ENCODE measurements at places on chromosomes 13 and 19. TPM values are rescaled to one million over a fixed set of nuclear protein-coding genes. Genes with fewer than 3 reads are reported as not detected.
A peak's percentile ranks its signal among the peaks of the same experiment; 100 is the strongest.

MEIS3 gene
- 0.16 TPM for total RNA-seq

SRRM5 gene
- 0.30 TPM for total RNA-seq

FGF22 gene
- not detected for total RNA-seq

TUBA3C gene
- not detected for total RNA-seq

DEDD2 gene
- total RNA-seq: 28.1 TPM

KLF1 gene
- total RNA-seq: 0.55 TPM

HIPK4 gene
- not detected for total RNA-seq

SHISA7 gene
- not detected for total RNA-seq

LRRC8E gene
- total RNA-seq: not detected

PCID2 gene
- 63.3 TPM for total RNA-seq

UCHL3 gene
- 56.6 TPM for total RNA-seq

PCSK4 gene
- 0.50 TPM for total RNA-seq

FFAR3 gene
- total RNA-seq: 0.91 TPM

LILRA5 gene
- not detected for total RNA-seq

STARD13 gene
- 0.05 TPM for total RNA-seq

CABP5 gene
- total RNA-seq: not detected

USF2 gene
- total RNA-seq: 130 TPM

CAPN12 gene
- 1.0 TPM for total RNA-seq

DNA sequence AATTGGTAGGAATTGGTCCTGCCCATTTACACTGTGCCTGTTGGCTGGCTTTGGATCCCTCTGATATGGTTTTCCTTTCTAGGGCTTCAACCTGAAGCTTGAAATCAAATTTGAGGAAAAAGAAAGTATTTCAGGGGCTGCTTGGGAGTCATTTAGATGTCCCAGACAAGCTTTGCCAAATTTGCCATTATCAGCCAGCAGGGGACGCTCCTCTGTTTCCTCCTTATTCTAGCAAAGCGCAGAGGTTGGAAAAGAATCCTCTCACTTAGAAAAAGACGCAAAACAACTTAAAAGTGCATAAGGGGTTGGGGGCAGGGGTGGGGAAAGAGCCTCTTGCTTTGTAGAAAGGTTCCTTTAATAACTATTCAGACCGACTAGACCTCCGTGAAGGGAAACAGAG, 1211.1 kb upstream of the PCDH20 start:
- no peak for DNase-seq

- no peak for DNase-seq
Measured at GRCh38 chr13:29840585-29840984, 9.8 kb downstream of the UBL3 start.

DNA sequence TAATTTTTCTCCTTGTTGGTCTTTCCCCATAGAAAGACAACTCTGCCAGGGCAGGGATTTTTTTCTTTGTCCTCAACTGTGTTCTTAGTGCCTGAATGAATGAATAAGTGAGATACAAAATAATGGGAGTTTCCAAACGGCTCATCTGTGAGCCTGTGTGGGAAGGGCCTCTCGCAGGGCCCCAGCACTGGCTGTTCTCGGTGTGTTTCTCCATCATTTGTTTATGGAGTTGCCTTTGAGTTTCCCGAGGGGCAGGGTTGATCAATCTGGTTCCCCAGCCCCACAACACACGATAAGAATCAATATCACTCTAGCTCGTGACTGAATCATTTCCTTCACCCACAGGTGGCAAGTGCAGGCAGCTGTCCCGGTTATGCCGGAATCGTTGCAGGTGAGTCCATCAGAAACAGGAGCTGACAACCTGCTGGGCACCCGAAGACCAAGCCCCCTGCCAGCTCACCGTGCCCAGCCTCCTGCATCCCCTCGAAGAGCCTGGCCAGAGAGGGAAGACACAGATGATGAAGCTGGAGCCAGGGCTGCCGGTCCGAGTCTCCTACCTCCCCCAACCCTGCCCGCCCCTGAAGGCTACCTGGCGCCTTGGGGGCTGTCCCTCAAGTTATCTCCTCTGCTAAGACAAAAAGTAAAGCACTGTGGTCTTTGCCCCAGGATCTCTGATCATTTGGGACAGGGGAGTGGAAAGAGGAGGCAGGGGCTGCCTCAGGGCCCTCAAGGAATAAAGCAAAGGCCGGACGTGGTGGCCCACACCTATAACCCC, 14.9 kb downstream of the FXYD5 start:
- no peak for DNase-seq

- DNase-seq: no peak
Measured at GRCh38 chr19:14516746-14517438, 1.3 kb downstream of the DNAJB1 start.

DNA sequence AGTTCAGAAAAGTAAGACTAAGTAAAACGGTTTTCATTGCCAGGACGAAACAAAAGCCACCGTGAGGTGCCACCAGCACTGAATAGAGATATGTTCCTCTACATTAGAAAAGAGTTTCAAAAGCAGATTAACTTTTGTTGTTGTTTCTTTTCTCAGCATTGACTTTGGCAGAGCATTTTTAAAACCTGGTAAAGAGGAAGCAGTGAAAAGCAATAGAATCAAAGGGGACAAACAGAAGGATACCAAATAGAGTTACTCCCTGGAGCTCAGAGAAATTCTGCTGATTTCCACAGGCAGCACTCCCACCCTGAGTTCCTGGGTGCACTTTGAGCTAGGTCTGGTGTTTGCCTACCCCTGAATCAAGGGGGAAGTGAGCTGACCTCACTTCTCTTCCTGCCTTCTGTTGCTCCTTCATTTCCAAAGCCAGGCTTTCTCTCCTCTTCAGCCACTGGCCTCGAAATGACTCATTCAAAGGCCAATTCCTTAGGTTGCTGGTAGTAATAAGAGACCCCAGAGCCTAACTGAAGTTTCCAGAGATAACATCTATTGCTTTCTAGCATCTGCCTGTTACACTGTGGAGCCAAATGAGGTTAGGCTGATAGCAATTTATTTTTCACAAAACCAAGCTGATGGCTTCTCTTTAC, 11.3 kb upstream of the ERICH6B start:
- DNase-seq: no peak

DNA sequence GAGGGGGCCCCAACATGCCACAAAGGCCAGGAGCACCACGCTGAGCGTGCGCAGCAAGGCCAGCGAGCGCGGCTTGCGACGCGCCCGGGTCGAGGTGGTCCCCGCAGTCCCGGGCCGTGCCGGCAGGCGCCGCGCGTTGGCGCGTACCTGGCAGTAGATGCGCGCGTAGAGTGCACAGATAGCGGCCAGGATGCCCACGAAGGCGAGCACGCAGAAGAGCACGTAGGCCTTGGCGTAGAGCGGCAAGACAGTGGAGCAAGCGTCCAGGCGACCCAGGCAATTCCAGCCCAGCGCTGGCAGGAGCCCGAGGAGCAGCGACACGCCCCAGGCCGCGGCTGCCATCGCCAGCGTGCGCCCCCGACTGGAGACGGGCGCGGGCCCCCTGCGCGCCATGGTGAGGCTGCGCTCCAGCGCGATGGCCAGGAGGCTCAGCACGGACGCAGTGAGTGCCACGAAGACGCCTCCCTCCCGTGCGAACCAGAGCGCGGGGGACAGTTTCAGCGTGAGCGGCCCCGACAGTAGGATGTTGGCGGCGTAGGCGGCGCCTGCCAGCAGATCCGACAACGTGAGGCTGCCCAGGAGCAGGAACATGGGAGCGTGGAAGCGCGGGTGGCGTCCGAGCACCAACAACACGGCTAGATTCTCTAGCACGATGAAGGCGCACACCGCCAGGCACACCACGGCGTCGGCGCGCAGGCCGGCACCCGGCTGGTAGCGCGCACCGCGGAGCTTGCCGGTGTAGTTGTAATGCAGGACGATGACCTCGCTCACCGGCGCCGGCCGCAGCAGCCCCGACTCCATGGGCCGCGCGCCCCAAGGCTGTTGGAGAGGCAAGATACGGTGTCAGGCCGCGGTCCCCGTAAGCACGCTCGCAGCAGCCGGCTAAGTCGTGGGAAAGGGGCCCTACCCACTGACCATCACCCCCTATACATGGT, 2.8 kb downstream of the S1PR5 start:
- peak; percentile 25 for DNase-seq

- no peak for DNase-seq
Measured at GRCh38 chr13:105452895-105453294, 1082.6 kb downstream of the EFNB2 start.

DNA sequence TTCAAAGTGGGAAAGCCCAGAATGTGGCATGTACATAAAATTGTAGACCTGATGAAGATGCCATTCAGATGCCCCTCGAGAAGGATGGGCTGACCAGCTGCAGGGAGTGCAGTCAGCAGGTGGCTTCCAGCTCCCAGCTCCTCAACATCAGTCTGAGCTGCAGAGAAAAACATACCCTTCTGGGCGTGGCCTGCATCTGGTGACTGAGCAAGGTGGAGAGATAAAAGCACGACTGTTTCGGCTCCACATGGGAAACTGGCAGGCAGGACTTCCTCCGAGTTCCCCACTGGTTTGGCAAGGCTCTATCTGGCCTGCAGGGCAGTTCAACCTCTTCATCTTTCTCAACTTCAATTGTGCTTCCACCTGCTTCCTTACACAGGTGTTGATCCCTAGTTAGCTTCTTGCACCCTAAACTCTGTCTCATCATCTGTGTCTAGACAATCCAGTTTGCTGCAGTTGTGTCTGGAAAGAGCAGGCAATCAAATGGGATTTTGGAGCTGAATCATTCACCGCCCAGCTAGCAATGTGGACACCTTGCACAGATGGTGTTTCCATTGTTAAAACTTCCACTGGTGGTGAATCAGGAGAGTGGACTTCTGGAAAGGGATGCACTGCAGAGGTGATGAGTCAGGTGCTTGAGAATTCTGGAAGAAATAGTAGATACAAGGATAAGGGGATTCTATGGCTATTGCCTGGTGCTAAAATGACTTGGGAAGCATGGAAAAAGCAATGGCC, 56.8 kb downstream of the POLR1D start:
- no peak for DNase-seq

GRCh38 chr19:13887018-13887436, 10.1 kb downstream of the NANOS3 start:
- no peak for DNase-seq

GRCh38 chr13:48214519-48215121, 18.4 kb upstream of the ITM2B start:
- DNase-seq: no peak

- no peak for DNase-seq
Measured at GRCh38 chr13:98916403-98916802, 61.5 kb downstream of the DOCK9 start.

DNA sequence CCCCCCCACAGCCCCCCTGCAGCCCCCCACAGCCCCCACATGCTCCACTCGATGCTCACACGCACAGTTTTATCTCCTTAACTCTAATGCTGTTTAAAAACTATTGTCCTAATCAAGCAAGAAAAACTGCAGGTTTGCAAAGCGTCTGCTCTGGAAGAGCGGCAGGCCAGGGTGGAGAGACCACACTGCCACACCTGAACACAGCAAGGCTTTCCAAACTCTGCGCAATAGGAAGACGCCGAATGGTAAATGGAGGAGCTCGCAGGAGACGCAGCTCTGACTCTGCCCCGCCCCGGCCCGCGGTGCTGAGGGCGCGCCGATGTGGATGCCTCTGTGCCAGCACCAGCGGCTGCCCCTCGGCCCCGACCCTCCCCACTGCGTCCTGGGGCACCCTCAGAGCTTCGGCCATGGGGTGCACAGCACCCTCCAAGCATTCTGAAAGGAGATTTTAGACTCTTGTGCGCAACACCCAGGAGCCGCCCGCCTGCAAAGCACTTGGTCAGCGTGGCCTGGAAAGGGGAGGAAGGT, 32.4 kb downstream of the RASA3 start:
- peak; percentile 3 for DNase-seq

GRCh38 chr13:91704398-91704797, 306.0 kb downstream of the GPC5 start:
- DNase-seq: no peak

- no peak for DNase-seq
Measured at GRCh38 chr13:76853481-76853880, 32.7 kb downstream of the KCTD12 start.

DNA sequence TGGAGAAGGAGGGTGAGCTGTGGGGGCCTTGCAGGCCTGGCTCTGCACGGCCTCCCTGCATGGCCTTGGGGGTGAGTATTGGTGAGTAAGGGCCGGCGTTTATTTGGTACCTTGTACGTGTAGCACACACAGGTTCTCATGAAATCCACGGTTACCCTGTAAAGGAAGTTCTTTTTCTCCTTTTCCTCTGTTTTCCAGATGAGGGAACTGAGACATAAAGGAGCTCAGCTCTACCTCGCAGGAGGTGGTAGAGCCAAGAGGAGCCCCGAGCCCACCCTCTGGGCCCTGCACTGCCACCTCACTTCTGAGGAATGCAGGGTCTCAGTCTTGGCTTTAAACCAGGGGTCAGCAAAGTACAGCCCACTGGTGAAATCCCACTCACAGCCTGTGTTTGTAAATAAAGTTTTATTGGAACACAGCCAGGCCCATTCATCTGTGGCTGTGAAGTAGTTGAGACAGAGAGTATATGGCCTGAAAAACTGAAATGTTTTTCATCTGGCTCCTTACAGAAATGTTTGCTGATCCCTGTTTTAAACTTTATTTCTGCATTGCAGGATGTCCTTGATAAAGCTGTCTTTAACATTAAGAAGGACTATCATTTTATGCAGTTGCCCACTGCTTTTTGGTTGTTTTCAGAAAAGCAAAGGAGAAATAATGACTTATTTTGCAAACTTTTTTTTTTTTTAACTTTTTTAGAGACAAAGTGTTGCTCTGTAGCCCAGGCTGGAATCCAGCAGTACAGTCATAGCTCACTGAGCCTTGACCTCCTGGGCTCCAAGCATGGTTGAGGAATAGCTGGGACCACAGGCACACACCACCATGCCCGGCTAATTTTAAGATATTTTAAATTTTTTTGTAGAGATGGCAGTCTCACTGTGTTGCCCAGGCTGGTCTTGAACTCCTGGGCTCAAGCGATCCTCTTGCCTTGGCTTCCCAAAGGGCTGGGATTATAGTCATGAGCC, 6.4 kb downstream of the EPN1 start:
- no peak for DNase-seq

GRCh38 chr13:62643007-62643483, 1227.4 kb upstream of the PCDH20 start:
- no peak for DNase-seq

GRCh38 chr19:48395499-48395898, 2.0 kb downstream of the GRIN2D start:
- DNase-seq: no peak

DNA sequence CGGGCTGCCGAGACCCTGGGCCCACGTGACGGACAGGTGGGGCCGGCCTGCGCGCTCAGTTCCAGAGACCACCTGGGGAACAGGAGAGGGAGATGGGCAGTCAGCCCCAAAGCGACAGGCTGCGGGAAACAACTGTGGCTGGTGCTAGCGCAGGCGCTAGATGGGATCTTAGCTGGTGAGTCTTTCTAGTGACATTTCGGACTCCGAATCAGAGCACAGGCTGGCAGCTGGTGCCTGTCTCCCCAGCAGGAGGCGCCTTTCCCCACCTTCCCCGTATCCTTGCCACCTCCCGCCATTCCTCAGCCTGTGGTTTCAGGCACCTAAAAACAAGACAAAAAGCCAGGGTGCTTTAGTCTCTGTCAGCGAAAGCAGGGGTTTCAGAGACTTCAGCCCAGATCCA, 19.4 kb upstream of the RANBP3 start:
- DNase-seq: no peak

- no peak for DNase-seq
Measured at GRCh38 chr13:74153316-74153715, 19.1 kb upstream of the KLF12 start.

GRCh38 chr13:97797553-97797952, 155.9 kb upstream of the IPO5 start:
- DNase-seq: no peak

- DNase-seq: no peak
Measured at GRCh38 chr19:31177246-31177645, 172.0 kb downstream of the TSHZ3 start.

GRCh38 chr19:17005000-17005399, 21.6 kb downstream of the CPAMD8 start:
- DNase-seq: no peak

- DNase-seq: no peak
Measured at GRCh38 chr19:47778954-47779351, 450 bp downstream of the SELENOW start.

GRCh38 chr19:48000846-48001245, 6.4 kb downstream of the ELSPBP1 start:
- no peak for DNase-seq

Data from activated T-cell treated with anti-CD3 and anti-CD28 coated beads, Interleukin-2, amount 50 U/mL, for 4 hours (primary cell).